Activated T-helper 1 cell treated with Interleukin-2 at 50 U/mL for 16 hours (primary cell): ENCODE measurements at places on chromosomes 11 and 22.

DNA sequence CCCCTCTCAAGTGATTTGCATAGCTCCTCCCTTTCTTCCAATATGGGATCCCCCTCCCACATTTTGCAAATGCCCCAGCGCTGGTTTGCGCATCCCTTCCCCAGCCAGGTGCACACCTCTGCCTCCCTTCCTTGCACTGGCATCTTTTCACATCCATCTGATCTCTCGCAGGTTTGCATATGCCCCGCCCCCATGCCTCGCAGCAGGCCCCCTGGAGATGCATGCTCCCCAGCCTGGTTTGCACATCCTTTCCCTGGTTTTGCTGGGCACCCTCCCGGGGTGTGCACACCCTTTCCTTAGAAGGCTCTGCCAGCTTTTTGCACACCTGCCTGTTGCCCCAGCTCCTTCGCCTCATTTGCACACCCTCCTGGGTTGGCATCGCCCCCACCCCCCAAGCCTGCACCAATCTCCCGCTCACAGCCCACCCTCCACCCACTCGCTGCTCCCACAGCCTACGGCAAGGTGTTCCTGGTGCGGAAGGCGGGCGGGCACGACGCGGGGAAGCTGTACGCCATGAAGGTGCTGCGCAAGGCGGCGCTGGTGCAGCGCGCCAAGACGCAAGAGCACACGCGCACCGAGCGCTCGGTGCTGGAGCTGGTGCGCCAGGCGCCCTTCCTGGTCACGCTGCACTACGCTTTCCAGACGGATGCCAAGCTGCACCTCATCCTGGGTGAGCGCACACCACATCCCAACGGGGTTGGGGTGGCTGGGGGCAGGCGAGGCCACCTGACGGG, 917 bp downstream of the RPS6KA4 start:
- DNase-seq = no peak

GRCh38 chr22:50609599-50609998, 9.0 kb downstream of the MAPK8IP2 start:
- DNase-seq = no peak

DNA sequence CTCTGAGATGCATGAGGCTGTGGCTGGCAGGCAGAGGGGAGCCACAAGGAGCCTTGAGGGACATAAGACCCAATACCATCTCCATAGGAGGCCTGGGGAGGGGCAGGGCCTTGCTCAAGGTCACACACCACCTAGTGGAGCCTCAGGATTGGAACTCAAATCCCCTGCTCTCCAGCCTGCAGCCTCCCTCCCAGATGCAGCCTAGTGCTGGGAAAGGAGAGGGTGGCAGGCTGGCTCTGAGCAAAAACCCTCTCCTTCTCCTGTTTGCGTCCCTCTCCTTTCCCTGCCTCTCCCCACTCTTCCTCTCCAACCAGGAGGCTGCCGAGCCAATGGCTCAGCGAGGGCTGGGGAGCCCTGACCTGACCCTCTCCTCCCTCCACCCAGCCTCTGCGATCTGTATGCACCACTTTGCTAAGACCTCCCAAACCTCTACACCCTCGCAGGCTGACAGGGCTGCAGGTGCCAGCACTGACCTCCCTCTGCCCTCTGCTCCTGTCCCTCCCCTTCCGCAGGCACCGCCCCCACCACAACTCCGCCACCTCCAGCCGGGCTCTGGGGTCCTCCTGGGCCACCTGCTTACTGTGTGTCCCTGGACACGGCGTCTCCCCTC, 14.7 kb downstream of the IGLL1 start:
- DNase-seq = no peak

DNA sequence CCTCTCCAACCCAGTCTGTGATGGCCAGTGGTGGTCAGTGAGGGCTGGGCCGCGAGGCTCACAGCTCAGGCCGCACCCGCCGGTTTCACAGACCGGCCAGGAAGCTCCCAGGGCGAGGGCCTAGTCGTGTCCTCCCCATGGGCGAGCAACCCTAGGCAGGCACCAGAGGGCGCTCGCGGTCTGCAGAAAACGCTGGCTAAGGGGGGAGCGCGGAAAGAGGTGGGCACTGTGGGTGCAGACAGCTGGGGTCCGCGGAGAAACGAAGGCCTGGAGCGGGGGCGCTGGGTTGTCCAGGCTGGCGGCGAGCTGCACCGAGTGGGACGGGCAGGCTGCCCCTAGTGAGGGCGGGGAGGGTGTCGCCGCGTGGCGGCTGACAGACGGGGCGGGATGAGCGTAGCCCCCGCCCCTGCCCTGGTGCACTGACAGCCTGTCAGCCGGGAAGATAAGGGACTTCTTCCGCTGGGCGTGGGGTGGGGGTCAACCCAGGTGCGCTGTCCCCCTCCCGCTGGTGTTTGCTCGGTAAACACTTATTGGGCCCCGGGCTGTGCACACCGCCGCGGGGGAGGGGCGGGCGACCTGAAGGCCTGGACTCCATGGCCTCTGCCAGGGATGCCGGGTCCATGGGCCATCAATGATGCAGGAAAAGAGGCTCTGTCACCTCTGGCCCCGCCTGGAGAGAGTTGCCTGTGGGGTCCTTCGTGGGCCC, 7.5 kb downstream of the GP1BB start:
- DNase-seq = peak; percentile 71

- no peak for DNase-seq
These were observed 187.9 kb upstream of the LARGE1 start for GRCh38 chr22:34108168-34108567.

- DNase-seq = no peak
These were observed 1130.3 kb upstream of the CNTN5 start for GRCh38 chr11:97890466-97890865.

DNA sequence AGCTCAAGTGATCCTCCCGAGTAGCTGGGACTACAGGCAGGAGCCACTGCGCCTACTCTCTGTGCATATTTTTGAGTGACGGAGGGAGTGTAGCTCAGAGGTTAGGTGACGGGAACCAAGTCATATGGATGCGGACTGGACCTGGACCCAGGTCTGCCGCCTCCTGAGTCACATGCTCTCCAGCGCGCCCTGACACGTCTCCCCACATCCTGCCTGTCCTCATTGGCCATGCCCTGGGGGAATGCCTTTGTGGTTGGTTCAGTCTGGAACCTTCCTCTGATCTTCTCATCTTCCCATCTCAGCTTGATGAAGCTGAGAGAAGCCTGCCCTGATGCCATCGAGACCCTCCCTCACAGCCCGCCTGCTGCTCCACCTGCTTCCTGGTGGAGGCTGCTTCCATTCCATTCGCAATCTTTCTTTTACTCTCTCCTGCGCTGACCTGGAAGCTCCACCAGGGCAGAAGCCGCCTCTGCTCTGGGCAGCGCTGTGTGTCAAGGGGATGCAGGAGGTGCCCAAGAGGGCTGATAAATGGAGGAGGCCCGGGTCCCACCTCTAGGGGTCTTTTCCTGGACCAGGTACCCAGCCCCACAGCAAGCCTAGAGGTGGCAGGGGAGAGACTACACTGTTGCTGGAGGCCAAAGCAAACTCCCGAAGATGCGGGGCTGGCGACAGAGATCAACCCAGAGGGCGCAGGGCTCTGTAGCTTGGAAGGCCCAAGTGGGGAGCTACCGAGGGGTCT, 13.9 kb upstream of the BAIAP2L2 start:
- no peak for DNase-seq

- DNase-seq = no peak
These were observed 49.5 kb downstream of the LGR4 start for GRCh38 chr11:27423125-27423524.

DNA sequence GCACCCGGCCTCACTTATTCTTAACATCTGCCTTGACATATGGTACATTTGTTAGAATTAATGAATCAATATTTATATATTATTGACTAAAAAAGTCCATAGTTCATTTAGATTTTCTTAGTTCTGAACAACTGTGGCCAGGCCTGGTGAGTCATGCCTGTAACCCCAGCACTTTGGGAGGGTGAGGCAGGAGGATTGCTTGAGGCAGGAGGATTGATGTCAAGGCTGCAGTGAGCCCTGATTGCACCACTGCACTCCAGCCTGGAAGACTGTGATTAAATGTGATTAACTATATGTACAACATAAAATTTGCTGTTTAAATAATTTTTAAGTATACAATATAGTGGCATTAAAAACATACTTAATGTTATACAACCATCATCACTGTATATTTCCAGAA, 5.6 kb downstream of the UVRAG start:
- no peak for DNase-seq

GRCh38 chr22:30273711-30274436, 7.2 kb upstream of the OSM start:
- no peak for DNase-seq

- no peak for DNase-seq
These were observed 34.5 kb downstream of the PDE2A start for GRCh38 chr11:72639502-72640375.

DNA sequence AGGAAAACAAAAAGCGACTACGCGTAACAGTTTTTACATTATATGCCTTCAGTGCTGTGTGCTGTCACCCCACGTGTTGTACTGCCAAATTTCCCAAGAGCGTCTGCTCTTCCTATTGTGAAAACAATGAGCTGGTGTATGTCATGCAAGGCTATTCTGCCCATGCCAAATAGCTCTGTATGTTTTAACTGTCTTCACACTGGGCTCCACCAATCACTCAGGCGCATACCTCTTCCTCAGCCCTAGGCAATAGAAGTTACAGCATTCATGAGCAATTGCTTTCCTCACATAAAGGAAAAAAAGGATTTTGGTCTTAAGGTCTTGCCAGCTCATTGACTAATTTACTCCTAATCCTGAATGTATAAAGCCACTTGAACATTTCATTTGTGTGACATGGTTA, 606.8 kb downstream of the NTM start:
- DNase-seq = no peak

DNA sequence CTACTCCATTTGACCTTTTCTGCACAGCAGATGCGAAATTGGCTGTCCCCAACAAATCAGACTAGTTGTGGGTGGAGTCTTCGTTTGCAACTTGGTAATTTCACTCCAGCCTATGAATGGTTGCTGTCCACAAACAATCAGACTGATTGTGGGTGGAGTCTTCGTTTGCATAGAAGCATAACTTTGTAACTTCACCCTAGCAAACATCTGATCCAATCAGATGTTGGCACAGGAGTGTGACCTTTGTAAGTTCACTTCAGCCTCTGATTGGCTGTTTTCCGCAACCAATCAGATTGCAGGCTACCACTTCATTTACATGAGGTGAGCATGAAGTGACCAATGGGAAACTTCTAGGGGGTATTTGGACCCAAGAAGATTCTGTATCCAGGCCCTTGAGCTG, 16.3 kb upstream of the CABP2 start:
- no peak for DNase-seq

- DNase-seq = no peak
These were observed 6.1 kb downstream of the MUC5B start for GRCh38 chr11:1228921-1229451.

GRCh38 chr11:1130276-1131032, 27.3 kb upstream of the MUC5AC start:
- DNase-seq = no peak

GRCh38 chr22:29690476-29690875, 29.3 kb upstream of the CABP7 start:
- DNase-seq = no peak

DNA sequence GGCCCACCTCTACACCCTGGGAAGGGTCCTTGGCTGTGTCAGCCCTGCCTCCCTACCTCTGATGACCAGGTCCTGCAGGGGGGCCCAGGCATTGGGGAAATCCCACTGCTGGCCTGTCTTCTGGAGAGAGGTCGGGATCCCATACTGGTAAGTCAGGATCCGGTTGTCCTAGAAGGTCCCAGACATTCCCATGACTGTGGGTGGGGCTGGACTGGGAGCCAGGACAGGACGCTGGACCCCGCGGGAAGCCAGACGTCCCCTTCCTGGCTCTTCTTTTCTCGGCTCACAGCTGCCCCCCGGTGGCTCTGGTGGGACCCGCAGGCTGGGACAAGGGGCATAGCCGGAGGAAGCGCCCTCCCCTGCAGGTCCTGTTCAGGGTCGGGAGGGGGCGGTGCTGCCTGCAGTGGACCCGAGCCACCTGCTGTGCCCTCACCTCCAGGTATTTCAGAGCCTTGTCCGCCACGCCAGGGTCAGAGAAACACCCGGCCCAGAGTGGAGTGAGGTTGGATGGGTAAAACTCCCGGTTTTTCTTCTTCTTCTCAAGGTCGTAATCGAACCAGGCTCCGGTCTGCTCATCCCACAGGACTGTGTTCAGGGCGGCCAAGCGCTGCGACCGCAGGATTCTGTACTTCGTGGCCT, 20.0 kb downstream of the TREH start:
- peak; percentile 72 for DNase-seq

DNA sequence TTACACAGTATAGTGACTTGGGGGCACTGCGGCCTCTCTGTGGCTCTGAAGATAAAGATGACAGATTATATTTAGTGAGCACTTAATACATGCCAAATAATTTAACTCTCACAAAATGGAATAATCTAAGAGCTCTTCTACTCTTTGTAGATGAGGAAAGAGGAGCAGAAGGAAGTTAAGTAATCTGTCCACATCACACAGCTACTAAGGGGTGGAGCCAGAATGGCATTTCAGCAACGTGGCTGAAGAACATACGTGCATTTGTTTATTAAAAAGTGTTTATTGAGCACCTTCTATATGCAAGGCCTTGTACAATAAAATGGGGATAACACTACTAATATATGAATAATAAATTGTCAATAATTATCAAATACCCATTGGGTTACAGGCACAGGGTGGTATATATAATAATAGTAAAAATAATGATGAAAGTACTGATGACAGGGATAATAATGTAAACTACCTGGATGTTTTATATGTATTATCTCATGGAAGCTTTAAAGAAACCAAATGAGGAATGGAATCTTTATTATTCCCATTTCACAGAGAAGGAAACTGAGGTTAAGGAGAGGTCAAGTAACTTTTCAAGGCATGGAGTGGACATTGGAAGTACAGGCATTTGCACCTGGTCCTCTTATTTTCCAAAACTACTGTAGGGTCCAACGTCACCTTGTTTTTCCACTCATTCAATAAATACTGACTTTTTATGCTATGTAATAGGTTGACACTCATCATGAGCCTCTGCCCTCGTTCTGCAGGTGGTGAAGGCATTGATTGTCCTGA, 38.0 kb upstream of the IL17RA start:
- no peak for DNase-seq

- no peak for DNase-seq
These were observed 60.8 kb upstream of the CCDC179 start for GRCh38 chr11:22920939-22921565.

DNA sequence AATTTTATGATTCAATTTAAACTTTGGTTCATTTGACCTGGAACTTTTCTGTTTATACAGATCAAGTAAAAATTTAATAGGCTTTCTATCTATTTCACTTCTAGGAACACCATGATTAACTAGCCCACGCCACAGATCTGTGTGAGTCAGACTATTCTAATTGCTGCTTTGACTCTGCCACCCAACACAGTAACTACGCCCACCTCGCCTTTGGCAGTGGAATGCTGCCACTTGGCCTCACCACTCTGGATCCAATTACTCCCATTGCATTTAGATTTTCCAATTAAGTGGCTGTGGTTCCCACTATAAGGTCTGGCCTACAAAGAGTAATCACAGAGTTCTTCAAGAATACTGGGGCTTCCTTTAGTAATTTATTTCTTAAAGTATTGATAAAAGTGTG, 46.6 kb upstream of the LIN7C start:
- no peak for DNase-seq

GRCh38 chr22:47933226-47933625, 1170.8 kb downstream of the TBC1D22A start:
- no peak for DNase-seq
